Upper lobe of right lung (tissue), 1 donor: ENCODE measurements at places on chromosomes 1 and 21. TPM values are rescaled to one million over a fixed set of nuclear protein-coding genes. Genes with fewer than 3 reads are reported as not detected.

IFNLR1 gene
- 11.1 TPM for total RNA-seq

UMODL1 gene
- total RNA-seq: 0.49 TPM

SLC44A5 gene
- total RNA-seq: 0.55 TPM

GRCh38 chr1:218686761-218687160, 341.6 kb downstream of the TGFB2 start:
- DNase-seq: no peak
- H3K27me3 ChIP-seq: no peaks in the 10 kb centered on the region
- no peak overlapping the region for H3K27ac ChIP-seq
- no peaks in the 10 kb centered on the region for H3K36me3 ChIP-seq
- no peak overlapping the region for H3K4me3 ChIP-seq
- no peaks in the 10 kb centered on the region for H3K4me1 ChIP-seq

DNA sequence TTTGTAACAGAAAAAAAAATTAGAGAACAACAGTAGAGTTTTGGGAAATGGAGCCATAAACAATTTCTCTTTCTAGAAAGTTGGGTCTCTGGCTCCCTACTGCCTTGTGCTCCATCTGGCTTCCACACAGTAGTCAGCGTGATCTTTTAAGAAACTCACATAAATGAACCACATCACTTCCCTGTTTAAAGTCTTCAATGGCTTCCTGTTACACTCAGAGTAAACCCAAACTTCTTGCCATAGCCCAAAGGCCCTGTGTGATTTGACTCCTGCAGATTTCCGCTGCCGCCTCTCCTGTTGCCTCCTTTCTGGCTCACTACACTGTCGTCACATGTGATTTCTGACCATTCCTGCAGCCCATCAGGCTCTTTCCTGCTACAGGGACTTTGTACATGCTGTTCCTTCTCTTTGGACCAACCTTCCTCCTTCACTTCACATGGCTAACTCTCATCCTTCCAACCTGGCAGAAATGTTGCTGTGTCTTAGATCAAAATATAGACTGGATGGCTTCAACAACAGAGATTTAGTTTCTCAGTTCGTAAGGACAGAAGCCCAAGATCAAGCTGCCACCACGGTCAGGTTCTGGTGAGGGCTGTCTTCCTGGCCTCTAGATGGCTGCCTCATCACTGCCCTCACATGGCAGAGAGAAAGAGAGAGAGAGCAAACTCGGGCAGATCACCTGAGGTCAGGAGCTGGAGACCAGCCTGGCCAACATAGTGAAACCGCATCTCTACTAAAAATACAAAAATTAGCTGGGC, 34.0 kb downstream of the OPRD1 start:
- DNase-seq: no peak
- H3K4me3 ChIP-seq: no peak overlapping the region
- H3K27me3 ChIP-seq: no peaks in the 10 kb centered on the region
- H3K27ac ChIP-seq: no peak overlapping the region
- H3K4me1 ChIP-seq: no peaks in the 10 kb centered on the region
- no peaks in the 10 kb centered on the region for H3K36me3 ChIP-seq

DNA sequence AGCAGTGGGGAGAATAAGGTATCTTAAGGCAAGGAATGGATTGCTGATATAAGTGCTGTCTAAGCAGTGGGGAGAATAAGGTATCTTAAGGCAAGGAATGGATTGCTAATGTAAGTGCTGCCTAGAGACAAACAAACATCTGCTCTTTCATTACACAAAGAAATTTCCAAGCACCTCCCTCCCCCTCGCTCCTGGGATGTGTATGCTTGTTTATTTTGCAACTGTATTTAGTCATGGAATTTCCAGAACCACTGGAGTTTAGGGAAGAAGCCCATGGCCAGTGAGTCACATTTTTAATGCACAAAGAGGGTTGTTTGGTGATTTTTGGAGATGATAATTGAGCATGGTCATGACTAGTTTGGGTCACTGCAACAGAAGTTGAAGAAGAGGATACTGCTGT, 21.5 kb downstream of the PDPN start:
- H3K36me3 ChIP-seq: no peaks in the 10 kb centered on the region
- H3K27me3 ChIP-seq: no peaks in the 10 kb centered on the region
- DNase-seq: no peak
- H3K27ac ChIP-seq: no peak overlapping the region

DNA sequence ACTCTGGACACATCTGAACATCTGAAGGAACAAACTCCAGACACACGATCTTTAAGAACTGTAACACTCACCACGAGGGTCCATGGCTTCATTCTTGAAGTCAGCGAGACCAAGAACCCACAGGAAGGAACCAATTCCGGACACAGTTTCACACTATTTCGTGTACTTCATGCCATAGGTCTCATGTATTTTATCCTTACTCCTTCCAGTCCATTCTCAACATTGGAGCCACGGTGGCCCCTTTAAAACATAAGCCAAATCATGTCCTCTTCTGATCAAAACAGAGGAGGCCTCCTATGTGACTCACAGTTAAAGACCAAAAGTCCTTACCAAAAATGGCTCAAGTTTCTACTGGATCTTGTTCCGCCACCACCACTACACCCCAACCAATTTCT, 29.8 kb upstream of the RCOR3 start:
- no peaks in the 10 kb centered on the region for H3K36me3 ChIP-seq
- DNase-seq: no peak
- H3K27ac ChIP-seq: no peak overlapping the region
- no peaks in the 10 kb centered on the region for H3K27me3 ChIP-seq
- no peak overlapping the region for H3K4me3 ChIP-seq

DNA sequence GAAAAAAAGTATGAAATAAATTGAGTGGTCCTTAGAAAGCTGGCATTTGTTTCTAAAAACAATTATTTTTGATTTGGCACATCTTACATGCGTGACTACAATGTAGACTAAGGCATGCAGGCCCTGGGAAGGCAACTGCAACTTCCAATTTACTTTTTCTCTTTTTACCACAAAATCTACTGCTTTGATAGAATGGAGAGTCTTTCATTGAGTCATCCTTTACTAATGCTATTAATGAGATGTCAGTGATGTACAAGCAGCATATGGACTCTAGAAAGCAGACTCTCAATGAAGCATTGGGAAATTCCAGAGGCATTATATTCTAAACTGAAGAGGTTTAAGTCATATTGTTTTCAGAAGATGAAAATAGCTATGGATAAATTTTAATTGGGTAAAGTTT, 29.6 kb upstream of the PRRX1 start:
- no peaks in the 10 kb centered on the region for H3K27me3 ChIP-seq
- no peaks in the 10 kb centered on the region for H3K36me3 ChIP-seq
- no peak overlapping the region for H3K27ac ChIP-seq

DNA sequence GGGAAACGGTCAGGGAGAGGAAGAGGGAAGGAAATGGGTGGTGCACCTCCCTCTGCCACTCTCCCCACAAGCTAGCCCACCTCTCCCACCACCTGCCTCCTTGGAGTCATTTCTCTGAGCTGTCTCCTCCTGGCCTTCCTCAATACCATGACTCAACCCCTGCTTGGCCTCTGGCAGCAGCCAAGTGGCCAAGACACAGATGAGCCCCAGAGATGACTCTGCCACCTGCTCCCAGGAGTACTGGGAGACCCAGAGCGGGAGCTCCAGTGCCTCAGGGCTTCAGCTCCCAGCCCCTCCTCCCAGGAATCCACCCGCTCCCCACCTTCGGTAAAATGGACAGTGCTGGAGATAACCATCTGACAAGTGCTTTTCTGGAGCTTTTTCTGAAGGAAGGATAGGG, 2.6 kb downstream of the S100A16 start:
- no peak for DNase-seq
- H3K4me1 ChIP-seq: peaks cover 37% of the 10 kb centered on the region
- no peaks in the 10 kb centered on the region for H3K27me3 ChIP-seq
- peaks cover 13% of the 10 kb centered on the region for H3K36me3 ChIP-seq
- H3K4me3 ChIP-seq: no peak overlapping the region

GRCh38 chr1:58982259-58982998, 198.6 kb upstream of the JUN start:
- H3K4me1 ChIP-seq: peaks cover 5% of the 10 kb centered on the region
- DNase-seq: no peak
- no peak overlapping the region for H3K27ac ChIP-seq
- H3K27me3 ChIP-seq: no peaks in the 10 kb centered on the region
- H3K4me3 ChIP-seq: no peak overlapping the region
- H3K36me3 ChIP-seq: no peaks in the 10 kb centered on the region

- H3K36me3 ChIP-seq: no peaks in the 10 kb centered on the region
- no peaks in the 10 kb centered on the region for H3K4me1 ChIP-seq
- H3K27me3 ChIP-seq: no peaks in the 10 kb centered on the region
Measured at GRCh38 chr1:166353213-166353612, 186.4 kb upstream of the FAM78B start.

DNA sequence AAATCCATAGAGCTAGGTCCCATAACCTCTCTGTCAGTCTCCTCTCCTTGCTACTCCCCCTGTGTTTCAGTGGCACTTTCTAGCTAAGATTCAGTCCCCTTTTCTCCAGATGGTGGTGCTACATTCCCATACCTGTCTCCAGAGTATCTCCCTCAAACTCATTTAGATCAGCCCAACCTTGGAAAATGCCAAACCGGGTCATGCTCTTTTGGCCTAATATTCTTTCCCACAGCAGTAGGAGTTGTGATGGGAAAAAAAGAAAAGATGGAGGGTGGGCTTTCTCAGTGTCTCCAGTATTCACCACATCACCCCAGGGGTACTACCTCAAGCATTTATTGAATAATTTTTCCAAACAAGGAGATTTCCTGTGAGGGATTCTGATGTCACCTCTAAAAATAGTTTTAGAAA, 3.2 kb upstream of the RXFP4 start:
- peaks cover 3% of the 10 kb centered on the region for H3K36me3 ChIP-seq
- H3K27me3 ChIP-seq: no peaks in the 10 kb centered on the region
- H3K27ac ChIP-seq: no peak overlapping the region
- no peak for DNase-seq
- H3K4me1 ChIP-seq: peaks cover 60% of the 10 kb centered on the region
- no peak overlapping the region for H3K4me3 ChIP-seq

DNA sequence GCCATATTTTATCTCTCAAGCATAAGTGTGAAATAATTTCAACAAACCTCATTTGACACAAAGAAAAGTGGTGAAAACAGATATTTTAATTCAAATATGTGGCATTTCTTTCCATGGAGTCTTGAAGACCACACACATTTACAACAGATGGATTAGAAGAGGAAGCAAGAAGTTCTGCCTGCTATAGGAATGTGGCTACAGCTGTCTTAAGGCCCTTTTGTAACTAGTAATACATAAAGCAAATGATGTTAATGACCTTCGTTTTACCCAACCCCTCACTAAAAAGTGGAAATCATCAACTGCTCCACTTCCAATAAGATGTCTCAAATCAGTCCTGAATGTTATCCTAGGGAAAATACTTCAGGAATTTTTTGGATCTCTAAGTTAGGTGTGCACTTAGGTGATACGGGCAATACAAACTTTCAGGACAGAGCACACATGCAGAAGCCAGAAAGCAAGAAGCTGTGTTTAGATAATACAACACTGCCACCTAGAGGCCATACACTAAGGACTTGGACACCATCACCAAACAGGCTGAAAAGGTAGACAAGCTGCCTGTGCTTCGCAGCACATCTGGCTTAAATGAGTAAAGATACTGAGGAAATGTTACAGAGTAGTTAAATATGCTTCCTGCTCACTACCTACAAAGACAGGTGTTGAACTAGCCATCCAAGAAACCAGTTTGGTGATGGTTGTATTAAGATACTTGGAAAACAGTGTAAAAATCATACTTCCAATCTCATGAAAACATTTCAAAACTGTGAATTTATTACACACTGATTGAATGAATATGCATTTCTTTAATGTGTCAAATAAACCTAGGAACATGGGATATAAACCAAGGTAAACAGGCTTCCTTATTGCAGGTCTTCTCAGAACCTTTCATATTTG, 24.4 kb downstream of the RRAGC start:
- H3K27me3 ChIP-seq: no peaks in the 10 kb centered on the region
- no peak for DNase-seq
- H3K4me1 ChIP-seq: peaks cover 2% of the 10 kb centered on the region
- H3K4me3 ChIP-seq: no peak overlapping the region
- peaks cover 30% of the 10 kb centered on the region for H3K36me3 ChIP-seq

GRCh38 chr21:21183092-21183491, 184.9 kb downstream of the NCAM2 start:
- H3K36me3 ChIP-seq: no peaks in the 10 kb centered on the region
- H3K4me1 ChIP-seq: no peaks in the 10 kb centered on the region
- no peak overlapping the region for H3K27ac ChIP-seq
- no peak for DNase-seq
- H3K27me3 ChIP-seq: no peaks in the 10 kb centered on the region
- H3K4me3 ChIP-seq: no peak overlapping the region

GRCh38 chr1:154427173-154428139, 22.3 kb downstream of the IL6R start:
- H3K4me1 ChIP-seq: peaks cover 58% of the 10 kb centered on the region

GRCh38 chr1:17829579-17829978, 74.4 kb downstream of the ACTL8 start:
- H3K27me3 ChIP-seq: peaks cover 33% of the 10 kb centered on the region
- no peaks in the 10 kb centered on the region for H3K4me1 ChIP-seq
- H3K4me3 ChIP-seq: no peak overlapping the region
- peak; percentile 41 for DNase-seq

DNA sequence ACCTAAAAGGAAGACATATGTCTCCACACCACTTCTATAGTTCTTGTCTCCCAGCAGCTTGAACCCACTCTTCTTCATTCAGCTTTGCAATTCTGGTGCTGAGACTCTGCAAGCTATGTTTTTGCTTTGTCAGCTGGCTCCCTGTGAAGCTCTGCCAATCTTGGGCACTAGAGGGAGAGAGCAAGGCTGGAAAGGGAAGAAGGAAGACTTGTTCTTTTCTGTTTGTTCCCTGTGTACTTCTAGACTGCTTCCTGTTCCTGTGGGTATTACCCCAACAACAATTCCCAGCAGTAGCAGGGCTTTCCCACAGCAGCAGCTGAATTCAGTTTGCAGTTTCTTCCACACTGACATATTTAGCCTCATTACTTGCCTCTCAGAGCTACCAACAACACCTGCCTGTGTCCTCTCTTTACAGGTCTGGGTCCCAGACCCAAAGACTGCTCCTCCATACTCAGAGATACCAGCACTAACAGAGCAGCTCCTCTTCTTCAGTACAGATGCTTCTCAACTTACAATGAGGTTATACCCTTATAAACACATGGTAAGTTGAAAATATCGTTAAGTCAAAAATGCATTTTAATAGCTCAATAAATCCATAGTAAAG, 275.2 kb upstream of the NEGR1 start:
- H3K27ac ChIP-seq: no peak overlapping the region
- H3K4me1 ChIP-seq: no peaks in the 10 kb centered on the region

GRCh38 chr1:2495026-2495425, 18.9 kb downstream of the PLCH2 start:
- peaks cover 7% of the 10 kb centered on the region for H3K27me3 ChIP-seq
- no peak for DNase-seq
- H3K4me1 ChIP-seq: no peaks in the 10 kb centered on the region
- no peaks in the 10 kb centered on the region for H3K36me3 ChIP-seq
